ENCODE measurements at places on chromosomes 5 and 9.

DNA sequence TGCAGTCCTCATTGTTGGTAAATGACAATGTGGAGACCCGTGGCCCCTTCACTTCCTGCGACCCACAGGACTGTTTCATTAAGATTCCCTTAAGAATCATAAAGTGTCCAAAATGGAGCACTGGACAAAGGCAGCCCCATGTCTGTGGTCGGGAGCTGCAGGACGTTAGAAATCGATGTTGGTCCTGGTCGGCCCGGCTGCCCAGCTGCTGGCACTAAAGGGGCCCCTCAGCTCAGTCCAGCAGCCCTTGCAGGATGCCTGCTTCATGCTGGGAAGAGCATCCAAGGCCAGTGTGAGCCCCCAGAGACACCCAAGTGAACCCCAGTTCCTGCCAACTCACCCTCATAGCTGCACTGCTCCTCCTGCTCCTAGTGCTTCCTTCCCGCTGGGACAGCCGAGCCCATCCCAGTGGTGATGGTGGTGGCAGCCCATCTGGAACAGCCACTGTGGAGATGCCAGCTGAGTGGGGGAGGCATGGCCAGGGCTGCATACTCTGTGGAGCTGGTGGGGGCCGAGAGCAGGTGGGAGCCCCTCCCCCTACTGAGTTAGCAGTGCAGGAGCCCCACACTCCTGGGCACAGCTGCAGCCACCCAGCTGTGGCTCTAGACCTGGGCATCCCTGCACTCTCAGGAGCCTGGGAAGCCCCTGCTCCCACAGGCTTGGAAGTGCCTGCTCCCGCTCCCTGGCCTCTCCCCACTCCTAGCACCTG lies 168.0 kb upstream of the IRX2 start:
- DNase-seq = no peak

DNA sequence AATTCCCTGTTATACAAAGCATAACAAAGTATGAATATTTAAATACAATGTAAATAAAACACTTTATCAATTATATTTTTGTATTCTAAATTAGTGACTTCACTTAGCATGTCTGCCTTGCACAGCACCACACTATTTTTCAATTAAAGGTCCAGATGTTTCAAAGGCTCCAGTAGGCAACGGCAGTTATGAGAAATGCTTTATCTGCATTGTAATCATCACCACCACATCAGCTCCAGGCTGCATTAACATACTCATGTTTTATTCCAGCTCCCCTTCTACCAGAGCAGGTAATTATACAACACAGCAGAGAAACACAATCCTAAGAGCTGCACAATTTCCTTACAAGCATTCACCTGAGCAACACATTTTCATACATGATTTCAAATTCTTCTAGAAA lies 102.8 kb downstream of the MAPKAP1 start:
- DNase-seq = no peak

- no peak for DNase-seq
Observed at GRCh38 chr5:85375525-85375924, 990.8 kb upstream of the EDIL3 start.

DNA sequence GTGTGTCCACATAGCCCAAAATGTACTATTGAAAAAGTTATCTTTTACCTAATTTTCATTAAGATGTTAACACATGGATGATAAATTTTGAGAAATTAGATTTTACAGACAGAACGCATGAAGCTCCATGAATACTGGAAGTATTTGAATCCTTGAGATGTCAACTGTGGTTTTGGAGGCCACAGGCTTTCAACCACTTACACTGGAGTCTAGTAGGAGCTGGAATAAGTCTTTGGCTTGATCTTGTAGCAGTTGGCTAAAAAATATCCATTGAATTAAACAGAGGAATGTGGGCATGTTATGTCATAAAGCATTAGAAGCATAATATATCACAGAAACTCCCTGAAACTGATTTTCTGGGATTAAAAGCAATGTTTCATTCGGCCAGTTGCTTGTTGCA lies 52.9 kb downstream of the CAMK4 start:
- no peak for DNase-seq

GRCh38 chr5:173396311-173396993 lies 68.2 kb upstream of the STC2 start:
- DNase-seq = no peak

DNA sequence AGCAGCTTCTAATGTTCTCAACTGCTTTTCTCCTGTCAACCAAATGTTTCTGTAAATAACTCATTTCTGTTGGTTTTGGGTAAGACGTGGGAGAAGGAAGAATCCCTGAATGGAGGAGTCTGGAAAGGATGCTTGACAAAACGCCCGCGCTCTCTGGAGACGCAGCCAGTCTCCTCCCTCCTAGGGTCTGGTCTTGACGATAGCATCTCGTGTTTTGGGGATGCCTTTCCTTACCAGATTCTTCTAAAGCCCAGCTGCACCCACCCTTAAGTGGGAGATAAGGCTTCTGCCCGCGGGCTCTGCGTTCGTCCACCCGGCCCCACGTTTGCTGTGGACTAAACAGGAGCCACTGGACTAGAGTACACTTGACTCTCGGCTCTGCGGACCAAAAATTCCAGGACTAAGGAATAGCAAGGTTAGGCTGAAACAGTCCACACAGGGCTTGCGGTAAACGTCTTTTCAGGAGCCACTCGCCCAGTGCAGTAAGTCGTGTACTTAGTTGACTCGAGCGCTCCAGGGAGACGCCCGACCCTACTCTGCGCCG lies 491 bp upstream of the CTSL start:
- no peak for DNase-seq

GRCh38 chr5:178564397-178564796 lies 25.8 kb downstream of the COL23A1 start:
- DNase-seq = no peak

DNA sequence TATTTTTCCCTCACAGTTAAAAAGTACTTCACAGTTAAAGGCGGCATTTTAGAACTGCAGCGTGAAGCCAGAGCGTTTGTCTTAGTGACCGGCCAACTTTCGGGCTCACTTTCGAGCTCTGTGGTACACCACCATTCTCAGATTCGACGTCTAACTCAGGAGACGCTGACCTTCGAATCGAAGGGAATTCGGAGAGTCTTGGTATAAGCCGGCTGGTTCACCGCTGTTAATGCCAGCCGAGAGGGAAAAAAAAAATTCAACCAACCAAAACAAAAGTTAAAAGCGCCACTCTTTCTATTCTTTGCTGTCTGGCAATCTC lies 544 bp upstream of the SNX24 start:
- no peak for DNase-seq

DNA sequence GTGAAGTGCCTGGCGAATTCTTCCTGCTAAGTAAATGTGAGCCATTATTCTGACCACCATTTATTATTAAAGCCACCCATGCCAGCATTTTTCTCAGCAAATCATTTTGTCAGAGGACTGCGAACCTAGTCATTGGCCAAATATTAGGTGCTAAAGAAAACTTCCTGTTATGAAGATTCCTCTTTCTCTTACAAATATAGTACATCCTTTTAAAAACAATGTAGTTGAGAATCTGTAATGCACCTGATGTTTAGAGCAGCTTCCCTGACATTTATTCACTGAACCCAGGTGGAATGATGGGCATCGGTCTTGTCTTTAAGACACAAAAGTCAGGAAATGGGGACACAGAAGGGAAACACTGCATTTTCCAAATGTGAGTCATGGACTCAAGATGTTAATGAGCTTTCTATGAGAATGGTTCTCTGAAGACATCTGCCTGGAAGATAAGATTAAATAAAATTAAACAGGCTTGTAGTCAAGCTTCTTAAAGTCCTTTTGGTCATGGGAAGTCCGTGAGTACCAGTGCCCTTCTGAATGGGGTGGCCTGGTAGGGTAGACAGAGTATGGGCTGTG lies 290.6 kb downstream of the FBXL7 start:
- no peak for DNase-seq

GRCh38 chr5:117590944-117591343 lies 1016.3 kb upstream of the SEMA6A start:
- DNase-seq = peak; percentile 42

DNA sequence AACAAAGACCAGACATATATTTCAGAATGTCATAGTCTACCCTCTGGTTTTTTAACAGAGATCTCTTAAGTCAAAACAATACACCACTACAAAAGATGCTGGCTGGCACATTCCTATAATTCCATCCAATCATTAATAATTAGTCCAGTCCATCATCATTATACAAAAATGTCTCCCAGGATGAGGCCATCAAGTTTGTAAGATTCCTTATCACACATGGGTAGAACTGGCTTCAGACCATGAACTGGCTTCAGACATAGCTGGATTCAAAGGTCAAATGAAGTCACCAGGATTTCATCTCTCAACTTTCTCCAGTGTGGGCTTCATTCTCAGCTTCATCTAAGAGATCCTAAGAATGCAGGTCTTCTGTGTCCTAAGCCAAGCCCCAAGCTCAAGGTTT lies 147.1 kb downstream of the ENC1 start:
- DNase-seq = no peak

DNA sequence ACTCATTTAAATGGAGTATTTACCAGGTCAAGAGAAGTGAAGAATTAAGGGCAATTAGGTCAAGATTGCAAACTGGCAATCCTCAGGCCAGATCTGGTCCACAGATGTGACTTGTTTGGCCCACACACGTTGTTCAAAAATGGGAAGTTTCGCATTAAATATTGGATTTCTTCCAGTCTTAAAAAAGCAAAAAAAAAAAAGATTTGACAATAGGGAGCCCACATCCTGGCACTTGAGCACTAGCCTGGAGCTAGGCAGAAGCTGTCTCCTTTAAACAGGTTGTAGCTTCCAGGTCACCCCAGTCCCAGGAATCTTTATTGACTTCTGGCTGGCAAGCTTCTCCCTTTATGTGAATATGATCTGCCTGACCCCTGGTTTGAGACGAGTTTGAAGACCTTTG lies 520.4 kb downstream of the RAB3C start:
- DNase-seq = no peak

Measured in NCI-H1092 treated with DMSO at 0.1 percent for 48 hours (cell line).